AG08395 (cell line): ENCODE measurements at places on chromosomes 1 and 21.
A peak's percentile ranks its signal among the peaks of the same experiment; 100 is the strongest.

DNA sequence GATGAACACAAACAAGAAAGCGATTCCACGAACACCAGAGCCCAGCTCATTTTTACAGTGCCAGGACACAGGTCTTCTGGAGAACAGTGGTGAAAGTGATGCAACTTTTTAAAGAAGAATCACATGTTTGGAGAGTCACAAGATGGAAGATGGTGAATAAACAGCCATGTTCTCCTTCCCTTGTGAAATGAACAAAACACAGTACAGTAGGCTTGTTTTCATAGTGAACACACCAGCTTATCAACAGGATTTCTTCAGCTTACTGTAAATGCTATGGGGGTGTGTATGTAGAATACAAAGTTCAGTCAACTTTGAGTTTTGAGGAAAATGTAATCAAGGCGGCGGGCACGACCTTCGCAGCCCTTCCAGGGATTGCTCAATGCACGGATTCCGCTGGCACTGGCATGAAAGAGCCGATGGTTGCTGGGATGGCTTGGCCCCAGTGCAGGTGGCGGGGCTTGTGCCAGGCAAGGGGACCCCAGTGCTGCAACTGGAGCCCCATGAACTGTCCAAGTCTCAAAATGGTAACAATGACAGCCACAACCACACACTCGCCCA lies 9.7 kb downstream of the TMPRSS3 start:
- DNase-seq = no peak

DNA sequence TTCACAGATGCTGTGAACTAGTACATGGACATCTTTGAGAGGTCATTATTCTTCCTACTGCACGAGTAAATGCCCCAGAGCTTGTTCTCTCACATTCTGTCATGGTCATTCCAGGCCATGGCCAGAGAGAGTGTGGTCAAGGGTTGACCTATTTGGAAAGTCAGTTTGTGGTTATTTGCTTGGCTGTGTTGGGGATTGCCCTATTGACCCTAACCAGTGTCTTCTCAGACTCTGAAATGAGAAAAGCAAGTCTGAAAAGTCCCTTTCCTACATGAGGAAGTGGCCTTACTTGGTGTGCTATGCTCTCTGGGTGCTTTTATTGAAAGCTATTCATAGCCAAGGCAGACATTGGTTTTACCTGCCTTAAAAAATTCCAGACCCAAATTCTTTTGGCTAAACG lies 26.6 kb downstream of the CLIC6 start:
- DNase-seq = no peak

DNA sequence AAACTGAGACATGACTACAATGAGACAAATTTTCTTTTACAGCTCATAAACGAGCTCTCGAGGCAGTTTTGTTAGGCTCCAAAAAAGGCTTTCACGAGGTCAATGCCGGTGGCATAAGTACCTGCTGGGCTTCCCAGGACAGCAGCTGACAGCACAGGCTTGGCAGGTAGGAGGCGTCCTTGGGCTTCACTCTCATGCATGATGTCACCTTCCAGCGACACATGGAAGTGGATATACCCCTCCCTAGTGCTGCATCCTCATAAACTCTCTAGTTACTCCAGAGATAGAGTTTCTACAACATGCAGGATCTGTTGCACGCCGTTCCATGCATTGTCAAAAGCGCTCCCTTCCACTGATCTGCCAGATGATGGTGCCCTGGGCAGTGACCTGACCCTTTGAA lies 112.5 kb upstream of the PAXBP1 start:
- DNase-seq = no peak

DNA sequence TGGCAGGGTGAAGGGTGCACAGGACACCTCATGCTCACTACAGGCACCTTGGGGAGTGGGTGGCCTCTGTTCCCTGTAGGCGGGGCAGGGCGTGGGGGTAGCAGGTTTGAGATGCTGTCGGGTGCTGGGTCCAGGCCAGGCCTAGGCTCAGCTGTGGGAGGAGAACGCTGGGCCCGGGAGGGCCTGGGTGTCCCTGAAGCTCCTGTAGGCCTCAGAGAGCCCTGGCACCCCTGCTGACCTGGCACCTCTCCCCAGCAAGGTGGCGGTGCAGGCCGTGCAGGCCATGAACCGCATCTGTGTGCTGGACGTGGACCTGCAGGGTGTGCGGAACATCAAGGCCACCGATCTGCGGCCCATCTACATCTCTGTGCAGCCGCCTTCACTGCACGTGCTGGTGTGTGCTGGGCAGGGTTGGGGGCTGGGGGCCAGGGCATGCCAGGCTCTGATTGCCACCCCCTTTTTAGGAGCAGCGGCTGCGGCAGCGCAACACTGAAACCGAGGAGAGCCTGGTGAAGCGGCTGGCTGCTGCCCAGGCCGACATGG lies 2.5 kb upstream of the GJC2 start:
- no peak for DNase-seq

- no peak for DNase-seq
Measured at GRCh38 chr1:53967409-53968124, 21.4 kb downstream of the LRRC42 start.

GRCh38 chr1:147611586-147611985 lies 58.7 kb downstream of the ACP6 start:
- DNase-seq = no peak

- DNase-seq = peak; percentile 64
Measured at GRCh38 chr1:161182214-161182613, 4.9 kb upstream of the B4GALT3 start.

- no peak for DNase-seq
Measured at GRCh38 chr1:167738158-167738557, 16.4 kb downstream of the MPZL1 start.

GRCh38 chr1:245108246-245108645 lies 46.5 kb upstream of the KIF26B start:
- DNase-seq = no peak

- no peak for DNase-seq
Measured at GRCh38 chr1:174314433-174314832, 133.3 kb upstream of the GPR52 start.

DNA sequence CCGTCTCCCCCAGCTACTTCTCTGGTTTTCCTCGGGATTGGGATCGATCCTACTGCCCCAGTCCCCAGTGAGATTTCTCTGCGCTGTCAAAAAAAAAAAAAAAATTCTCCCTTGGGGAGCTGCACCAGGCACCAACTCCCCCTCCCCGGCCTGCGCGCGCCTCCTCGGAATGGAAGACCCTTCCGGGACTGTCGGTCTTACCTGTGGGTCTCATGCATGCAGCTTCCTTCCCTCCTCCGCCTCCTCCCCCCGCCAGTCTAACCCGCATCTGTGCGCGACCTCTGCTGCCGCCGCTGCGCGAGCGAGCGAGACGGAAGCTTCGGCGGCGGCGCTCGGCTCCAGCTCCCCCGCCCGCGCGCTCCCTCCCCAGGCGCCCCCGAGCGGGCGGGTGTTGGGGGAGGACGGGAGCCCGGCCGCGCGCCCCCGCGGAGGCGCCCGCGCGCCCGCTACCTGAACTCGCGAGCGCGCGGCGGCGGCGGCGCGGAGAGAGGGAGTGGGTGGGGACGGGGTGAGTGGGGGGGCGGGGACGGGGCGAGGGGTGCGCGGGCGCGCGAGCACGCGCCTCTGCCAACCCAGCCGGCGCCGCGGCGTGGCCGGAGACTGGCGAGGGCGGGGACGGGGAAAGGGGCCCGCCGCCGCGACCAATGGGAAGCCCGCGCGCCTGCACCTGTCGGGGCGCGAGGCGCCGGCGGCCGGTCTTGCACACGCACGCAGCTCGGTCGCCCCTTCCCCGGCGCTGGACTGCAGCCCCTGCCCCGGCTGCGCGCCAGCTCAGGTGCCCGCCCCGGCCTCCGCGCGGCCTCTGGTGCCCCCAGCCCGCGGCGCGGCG lies at the start of gene SUSD4:
SUSD4 (minus strand) TSS at position 321 of the 829 bp plus-strand sequence. CDS start 751 bp downstream, outside the sequence.
- DNase-seq = no peak

DNA sequence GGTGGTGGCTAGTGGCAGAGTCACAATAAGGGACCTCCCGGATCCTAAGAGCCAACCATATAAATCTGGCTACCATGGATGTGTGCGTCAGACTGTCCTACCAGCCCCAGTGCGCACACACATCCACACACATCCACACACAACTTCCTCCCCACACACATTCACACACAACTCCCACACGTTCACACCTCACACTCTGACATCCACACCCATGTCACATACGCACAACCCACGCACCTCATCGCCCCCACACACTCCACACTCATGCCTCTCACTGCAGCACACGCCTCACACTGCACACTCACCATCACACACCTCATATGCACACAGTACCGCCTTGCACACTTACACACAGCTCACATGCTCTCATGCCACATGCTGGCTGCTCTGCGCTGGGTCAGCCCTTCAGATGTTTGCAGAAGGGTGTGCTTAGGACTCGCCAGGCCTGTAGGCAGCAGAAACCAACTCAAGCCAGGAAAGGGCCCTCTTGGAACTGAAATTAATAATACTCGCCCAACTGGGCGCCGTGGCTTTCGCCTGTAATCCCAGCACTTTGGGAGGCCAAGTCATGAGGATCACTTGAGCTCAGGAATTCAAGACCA lies 3.0 kb downstream of the LDLRAD2 start:
- no peak for DNase-seq

DNA sequence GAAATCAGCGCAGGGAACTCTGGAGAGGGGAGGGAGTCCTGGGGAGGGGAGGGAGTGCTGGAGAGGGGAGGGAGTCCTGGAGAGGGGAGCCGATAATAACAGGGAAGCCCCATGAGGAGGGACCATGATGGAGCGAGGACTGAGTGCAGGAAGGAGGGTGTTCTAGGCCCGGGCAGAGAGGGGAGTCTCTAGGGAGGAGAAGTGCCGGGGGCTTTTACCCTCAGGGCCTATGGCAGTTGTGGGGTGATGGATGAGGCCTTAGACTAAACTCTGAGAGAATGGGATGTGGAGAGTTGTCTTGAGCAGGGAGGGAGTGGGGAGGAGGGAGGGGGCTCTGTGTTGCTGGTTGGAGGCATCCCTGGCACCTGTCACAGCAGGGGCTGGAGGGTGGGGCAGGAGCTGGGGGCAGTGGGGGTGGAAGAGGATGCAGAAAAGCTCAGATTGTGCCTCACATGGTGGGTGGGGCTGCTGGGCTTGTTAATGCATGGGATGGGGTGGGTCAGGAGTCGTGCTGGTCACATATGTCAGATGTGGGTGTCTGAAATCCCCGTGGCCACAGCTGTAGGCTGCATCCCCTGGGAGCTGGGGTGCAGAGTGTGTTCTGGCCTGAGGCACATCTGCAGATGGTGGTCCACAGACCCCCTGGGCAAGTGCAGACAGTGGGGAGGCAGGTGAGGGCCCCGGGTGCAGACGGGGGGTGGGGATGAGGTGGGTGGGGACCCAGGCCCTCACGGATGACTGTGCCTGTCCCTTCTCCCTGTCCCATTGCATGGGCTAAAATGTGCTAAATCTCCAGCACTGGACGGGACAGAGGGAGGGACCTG lies 88.4 kb upstream of the COL6A1 start:
- DNase-seq = no peak

DNA sequence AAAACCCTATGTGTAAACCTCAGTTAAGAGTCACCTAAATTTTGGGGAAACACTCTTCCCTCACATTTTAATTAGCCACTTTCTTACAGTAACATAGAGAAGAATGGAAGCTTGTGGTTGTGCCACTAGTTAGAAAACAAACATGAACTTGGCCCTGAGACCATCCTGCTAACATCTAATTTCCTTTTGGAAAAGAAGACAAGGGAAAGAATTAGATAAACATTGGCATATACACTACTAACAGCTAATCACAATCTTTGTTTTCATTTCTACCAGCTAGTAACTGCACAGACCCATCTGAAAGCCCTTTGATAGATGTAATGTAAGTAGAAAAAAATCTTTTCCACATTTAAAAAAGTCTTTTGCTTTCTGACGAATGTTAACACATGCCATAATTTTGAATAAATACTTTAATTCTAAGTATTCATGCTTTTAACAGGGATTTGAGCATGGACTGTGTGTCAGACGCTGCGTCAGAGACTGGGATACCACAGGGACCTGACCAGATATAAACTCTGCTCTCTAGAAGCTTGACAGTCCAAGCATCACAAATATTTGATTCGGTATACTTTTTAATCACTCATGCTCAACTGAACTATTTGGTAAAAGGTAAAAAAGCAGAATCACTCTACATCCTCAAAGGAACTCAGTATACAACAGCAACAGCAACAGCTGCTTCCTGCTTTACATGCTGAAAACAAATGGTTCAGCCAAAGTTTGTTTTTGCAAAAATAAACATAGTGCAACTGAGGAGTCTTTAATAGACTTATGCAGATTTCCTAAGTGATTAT lies 30.2 kb downstream of the DPH5 start:
- no peak for DNase-seq

DNA sequence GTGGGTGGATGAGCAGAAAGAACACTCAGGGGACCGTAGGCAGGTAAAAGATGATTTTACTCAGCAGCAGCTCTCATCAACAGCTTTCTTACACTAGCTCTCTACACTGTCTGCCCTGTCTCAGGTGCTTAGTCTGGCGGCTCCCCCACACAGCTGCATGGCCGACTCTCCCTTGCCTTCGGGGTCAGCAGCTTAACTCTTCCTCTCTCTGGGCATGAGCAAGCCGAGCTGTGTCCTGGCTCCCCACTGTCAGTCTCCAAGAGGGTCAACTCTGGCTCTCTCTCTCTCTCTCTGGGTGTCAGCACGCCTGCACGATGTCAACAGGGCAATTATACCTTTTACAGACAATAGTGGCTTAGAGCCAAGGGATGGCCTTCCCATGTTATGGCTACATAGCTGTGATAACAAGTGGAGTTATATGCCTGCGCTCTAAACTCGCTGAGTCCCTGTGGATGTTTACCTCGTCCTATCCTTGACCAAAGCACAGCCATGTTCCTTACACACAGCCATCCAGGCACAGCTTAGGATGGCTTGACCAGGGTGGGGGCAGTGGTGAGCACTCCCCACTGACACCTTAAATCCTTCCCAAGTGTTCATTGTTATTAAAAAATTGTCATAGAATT lies 3.1 kb upstream of the BCL10 start:
- DNase-seq = no peak

GRCh38 chr1:100597784-100598183 lies 59.8 kb downstream of the GPR88 start:
- DNase-seq = no peak

- no peak for DNase-seq
Measured at GRCh38 chr1:184695023-184695422, 59.6 kb downstream of the EDEM3 start.

- peak; percentile 51 for DNase-seq
Measured at GRCh38 chr1:109823543-109824348, 60.0 kb upstream of the EPS8L3 start.
